ENCODE measurements at places on chromosomes 13 and 19.
A peak's percentile ranks its signal among the peaks of the same experiment; 100 is the strongest.

DNA sequence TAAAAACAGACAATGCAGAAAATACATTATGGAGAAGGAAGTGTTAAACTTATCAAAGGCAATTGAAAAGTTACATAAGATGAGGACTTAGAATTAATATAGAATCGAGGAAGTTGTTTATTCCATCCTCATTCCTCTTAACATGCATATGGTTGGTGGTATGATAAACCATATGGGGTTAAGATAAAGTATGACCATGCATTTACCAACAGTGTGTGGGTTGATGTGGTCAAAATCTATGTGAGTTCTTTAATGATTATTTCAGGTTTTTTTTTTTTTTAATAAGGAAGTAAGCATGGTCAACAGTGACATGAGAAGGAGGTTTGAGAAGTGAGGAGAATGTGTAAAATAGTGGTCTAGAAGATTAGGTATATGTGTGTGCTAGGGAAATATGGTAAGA lies 94.5 kb downstream of the TDRD3 start:
- DNase-seq, result no peak

GRCh38 chr19:44303976-44304568 lies 753 bp downstream of the ZNF235 start:
- DNase-seq, result no peak

DNA sequence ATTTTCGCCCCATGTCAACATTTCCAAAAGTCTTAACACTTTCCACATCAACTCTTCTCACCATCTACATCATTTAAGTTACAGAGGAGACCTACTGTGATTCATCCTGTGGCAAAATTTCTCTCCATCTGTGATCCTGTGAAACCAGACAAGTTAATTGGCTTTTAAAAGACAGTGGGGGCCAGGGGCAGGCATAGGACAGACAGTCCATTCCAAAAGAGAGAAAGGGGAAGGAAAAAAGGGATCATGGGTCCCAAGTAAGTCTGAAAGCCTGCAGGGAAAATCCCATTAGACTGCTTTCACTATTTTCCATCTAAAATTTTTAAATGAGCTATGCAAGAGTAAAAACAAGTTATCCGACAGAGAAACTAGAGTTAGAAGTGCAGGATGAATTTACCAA lies 121.0 kb downstream of the MRPL57 start:
- no peak for DNase-seq

DNA sequence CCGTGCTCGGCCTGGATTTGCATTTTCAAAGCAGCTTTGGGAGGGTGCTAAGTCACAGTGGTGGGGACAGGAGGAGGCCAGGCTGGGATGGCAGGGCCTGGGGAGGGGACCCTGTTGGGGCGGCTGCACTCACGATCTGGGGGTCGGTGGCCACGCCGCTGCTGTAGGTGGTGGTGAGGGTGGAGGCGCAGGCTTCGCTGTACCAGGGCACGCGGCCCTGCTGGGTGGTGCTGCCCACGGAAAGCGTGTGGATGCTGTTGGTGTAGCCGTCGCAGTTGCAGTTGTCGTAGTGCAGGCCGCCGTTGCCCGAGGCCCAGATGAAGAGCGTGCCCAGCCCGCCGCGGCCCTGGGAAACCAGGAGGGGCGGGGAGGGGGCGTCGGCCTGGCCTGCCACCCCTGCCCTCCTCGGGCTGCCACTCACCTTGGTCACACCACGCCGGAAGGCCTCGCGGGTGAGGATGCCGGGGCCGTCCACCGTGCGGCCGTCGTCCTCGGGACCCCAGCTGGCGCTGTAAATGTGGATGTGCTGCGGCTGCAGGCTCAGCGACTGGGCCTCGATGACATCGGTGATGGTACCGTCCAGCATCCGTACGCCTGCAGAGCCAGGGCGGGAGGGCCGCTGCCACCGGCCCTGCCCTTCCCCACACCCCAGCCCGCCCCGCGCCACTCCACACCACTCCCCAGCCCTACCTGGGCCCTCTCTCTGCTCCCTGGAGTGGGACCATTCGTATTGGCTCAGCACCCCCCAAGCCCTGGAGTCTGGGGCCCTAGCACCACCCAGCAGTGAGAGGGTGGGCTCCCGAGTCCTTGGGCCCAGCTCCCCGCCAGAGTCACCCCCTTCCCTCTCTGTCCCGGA lies 3.2 kb downstream of the PCSK4 start:
- DNase-seq, result no peak

GRCh38 chr19:16628183-16628983 lies at the start of gene MED26:
Gene MED26 (minus strand): TSS chr19:16628204. CDS start chr19:16627943, 261 bp downstream.
- DNase-seq, result peak; percentile 97

DNA sequence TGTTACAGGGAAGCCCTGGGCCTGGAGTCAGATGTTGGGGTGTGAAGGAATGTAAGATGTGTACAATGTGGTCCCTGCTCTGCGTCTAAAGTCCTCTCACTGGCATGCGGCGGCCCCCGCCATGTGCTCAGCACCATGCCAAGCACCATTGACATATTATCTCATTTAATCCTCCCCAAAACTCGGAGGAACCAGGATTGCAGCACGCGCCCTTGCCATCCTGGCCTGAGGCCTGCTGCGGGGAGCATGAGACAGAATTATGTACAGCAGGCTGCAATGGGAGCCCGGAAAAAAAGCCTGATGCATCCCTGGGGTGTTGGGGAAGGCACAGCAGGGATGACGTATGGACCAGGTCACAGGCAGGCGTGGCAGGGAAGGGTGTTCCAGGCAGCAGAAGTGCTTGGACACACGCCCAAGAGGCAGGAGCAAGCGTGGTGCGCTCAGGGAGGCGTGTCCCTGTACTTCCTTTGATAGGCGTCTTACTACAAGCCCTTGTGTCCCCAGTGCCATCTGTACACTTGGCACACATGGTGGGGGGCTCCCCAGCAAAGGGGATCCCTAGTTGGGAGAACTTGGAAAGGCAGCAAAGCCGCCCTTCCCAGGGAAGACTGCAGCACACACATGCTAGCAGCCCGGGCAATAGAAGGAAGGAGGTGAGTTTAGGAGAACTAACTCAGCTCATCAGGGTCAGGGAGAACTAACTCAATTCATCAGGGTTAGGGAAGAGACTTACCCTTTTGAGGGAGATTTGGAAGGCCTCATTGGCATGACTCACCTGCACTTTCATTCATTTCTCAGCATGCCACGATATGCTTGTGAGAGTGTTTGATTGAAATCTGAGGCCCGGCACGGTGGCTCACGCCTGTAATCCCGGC lies 3.4 kb downstream of the EVI5L start:
- no peak for DNase-seq

DNA sequence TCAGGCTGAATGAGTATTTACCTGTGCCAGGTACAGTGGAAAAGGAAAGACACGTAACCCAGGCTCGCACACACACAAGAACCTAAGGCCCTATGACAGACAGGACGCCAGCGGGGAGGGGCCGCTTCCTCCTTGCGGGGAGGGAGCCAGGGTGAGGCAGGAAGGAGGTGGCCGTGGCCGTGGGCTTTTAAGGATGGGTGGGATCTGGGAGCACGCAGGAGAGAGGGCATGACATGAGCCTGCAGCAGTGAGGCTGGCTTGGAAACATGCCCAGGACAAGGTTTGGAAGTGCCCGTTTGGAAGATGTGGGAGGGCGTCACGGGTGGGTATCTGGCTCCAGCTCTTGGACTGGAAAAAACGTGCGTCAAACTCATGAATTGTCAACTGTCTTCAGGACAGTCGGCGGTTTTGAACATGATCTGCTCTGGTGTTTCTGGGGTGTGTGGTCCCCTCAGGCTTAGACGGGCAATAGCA lies 20.1 kb downstream of the SH3GL1 start:
- DNase-seq, result no peak

DNA sequence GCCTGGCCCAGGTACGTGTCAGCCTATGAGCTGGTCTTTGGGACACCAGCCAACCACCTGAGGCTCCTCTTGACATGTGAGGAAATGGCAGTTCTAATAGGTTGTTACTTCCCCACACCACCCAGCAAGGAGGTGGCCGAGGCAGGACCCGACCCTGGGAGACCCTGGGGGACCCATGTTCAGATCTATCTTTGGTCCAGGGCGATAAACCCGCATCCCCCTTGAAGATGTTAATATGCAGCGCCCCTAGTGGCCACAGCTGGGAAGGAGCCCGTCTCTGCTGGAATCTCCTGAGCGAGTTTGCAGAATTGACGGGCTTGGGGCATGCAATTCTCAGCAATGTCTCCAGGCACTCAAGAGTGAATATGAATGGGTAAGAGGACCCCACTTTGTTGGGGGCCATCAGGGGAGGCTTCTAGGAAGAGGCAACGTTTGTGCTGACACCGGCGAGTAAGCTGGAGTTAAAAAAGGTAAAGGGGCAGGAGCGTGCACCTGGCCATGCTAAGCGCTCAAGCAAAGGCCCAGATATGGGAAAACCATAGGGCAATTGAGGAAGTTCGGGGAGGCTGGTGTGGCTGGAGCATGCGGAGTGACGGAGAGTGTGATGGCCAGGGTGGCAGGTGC lies 1.5 kb upstream of the MYO1F start:
- peak; percentile 17 for DNase-seq
